ENCODE measurements at places on chromosomes 5 and 9.

DNA sequence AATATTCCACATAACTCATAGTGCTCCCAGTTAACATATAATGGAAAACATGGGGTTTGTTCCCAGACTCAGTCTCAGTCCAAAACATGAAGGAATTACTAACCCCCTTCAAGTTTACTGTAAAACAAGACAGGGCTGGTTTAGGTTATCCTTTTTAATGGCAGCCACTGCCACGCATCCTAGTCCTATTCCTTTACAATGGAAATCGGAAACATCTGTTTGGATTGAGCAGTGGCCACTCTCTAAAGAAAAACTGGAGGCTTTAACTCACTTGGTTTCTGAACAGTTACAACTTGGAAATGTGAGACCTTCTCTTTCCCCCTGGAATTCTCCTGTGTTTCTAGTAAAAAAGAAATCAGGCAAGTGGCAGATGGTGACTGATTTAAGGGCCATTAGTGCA, 609.9 kb upstream of the ACO1 start:
- H3K36me3 ChIP-seq, result peaks cover 18% of the 10 kb centered on the region
- peaks cover 2% of the 10 kb centered on the region for H3K27me3 ChIP-seq
- H3K4me1 ChIP-seq, result no peaks in the 10 kb centered on the region
- H3K27ac ChIP-seq, result no peak overlapping the region
- no peak overlapping the region for H3K4me3 ChIP-seq
- no peak for DNase-seq

- H3K4me3 ChIP-seq, result peak overlapping the region; percentile 84
- peaks cover 2% of the 10 kb centered on the region for H3K27me3 ChIP-seq
- peak; percentile 9 for DNase-seq
- H3K4me1 ChIP-seq, result peaks cover 2% of the 10 kb centered on the region
- no peaks in the 10 kb centered on the region for H3K36me3 ChIP-seq
Measured at GRCh38 chr5:35229076-35230037, 930 bp downstream of the PRLR start.

DNA sequence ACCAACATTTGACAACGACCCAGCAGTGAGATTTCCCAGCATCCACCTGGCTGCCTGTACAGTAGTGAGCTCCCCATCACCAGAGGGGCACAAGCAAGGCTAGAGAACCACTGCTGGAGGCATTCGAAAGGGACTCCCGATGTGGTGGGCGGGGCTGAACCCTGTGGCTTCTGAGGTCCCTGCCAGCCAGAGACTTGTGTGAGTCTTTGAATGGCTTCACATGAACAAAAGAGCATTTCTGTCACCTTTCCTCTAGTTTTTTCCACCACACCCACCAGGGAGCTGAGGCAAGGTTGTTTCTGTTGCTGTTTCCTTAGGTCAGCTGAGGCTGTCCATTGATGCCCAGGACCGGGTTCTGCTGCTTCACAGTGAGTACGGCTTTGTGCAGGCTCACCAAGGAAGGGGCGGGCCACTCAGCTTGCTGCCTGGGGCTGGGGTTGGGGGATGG, 15.7 kb downstream of the RGS3 start:
- no peak overlapping the region for H3K27ac ChIP-seq
- H3K4me1 ChIP-seq, result peaks cover 13% of the 10 kb centered on the region
- H3K4me3 ChIP-seq, result no peak overlapping the region
- H3K36me3 ChIP-seq, result no peaks in the 10 kb centered on the region

DNA sequence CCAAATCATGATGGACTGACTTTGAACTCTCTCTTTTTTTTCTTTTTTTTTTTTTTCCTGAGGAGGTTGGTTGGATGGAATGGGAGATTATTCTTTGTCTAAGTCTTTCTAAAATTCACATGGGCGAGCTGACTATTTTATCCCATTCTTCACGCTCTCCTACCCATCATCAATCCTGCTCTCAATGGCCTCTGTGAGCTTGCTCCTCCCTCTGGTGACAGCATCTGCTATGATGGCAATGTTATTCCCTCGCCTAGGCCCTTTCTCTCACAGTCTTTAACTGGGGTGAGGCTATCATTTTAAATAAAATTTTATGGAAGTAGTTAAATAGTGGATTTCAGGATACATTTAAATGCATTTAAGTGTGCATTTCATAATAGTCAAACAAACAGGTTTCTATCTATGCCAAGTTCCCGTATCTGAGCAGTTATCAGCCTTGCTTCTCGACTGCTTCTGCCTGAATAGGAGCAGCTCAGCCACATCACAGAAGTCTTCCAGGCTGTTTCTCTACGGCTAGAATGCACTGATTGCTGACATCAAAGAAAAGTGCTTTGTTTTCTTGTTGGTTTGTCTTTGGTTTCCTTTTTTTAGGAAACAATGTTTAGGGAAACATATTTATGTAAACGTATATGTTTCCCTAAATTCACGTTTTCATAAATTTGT, 2233.8 kb downstream of the MAT2B start:
- H3K27ac ChIP-seq, result no peak overlapping the region
- no peak for DNase-seq
- no peaks in the 10 kb centered on the region for H3K27me3 ChIP-seq
- no peaks in the 10 kb centered on the region for H3K36me3 ChIP-seq
- H3K4me1 ChIP-seq, result no peaks in the 10 kb centered on the region

- H3K4me1 ChIP-seq, result peaks cover 42% of the 10 kb centered on the region
- peaks cover 9% of the 10 kb centered on the region for H3K27me3 ChIP-seq
- H3K36me3 ChIP-seq, result peaks cover 31% of the 10 kb centered on the region
- peak overlapping the region; percentile 80 for H3K4me3 ChIP-seq
- H3K27ac ChIP-seq, result peak overlapping the region; percentile 65
Measured at GRCh38 chr5:139438707-139439012, 665 bp downstream of the DNAJC18 start.

DNA sequence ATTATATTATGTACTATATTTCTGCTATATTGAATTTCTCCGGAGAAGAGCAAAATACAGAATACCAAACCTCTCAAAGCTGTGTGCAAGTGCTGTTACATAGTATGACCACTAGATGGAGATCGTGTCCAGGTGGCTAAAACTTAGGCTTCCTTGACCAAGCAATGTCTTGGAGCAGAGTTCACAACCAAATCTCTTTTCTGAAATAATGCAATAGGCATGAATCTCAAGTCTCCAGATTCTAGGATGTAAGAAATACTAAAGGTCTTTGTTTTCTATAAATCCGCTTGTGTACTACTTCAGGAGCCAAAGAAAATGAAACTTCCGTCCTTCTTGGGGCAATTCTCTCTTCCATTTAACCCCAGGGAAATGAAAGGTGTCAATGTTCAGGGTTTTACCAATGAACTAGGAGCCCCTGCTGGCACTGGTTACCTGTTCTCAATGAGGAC, 181.5 kb upstream of the RAI14 start:
- H3K27me3 ChIP-seq, result peaks cover 3% of the 10 kb centered on the region
- H3K4me1 ChIP-seq, result no peaks in the 10 kb centered on the region
- H3K27ac ChIP-seq, result no peak overlapping the region
- DNase-seq, result no peak
- no peaks in the 10 kb centered on the region for H3K36me3 ChIP-seq
- no peak overlapping the region for H3K4me3 ChIP-seq

DNA sequence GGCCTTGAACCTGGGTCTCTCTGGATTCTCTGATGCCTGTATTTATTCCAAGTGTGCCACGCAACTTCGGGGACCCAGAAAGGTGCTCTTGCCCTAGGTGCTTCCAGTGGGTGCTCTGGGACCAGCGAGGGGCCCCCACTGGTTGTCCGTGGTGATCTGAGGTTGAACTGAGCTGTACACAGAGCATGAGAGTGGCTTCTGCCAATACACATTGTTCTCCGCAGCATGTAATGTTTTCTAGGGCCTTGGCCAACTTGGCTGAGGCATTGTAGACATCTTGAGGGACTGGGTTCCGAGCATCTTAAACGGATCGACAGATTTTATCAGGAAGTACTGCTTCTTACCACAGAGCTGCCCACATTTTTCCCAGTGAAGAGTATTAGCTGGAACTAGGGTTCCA, 117.9 kb downstream of the MTX3 start:
- H3K27ac ChIP-seq, result no peak overlapping the region
- no peaks in the 10 kb centered on the region for H3K36me3 ChIP-seq
- no peak for DNase-seq
- no peak overlapping the region for H3K4me3 ChIP-seq
- H3K4me1 ChIP-seq, result peaks cover 4% of the 10 kb centered on the region

GRCh38 chr9:107954312-107954711, 464.7 kb upstream of the KLF4 start:
- no peak overlapping the region for H3K4me3 ChIP-seq
- H3K27ac ChIP-seq, result no peak overlapping the region
- no peaks in the 10 kb centered on the region for H3K27me3 ChIP-seq
- DNase-seq, result no peak
- H3K4me1 ChIP-seq, result peaks cover 2% of the 10 kb centered on the region

GRCh38 chr5:36374266-36374862, 72.7 kb upstream of the RANBP3L start:
- H3K4me1 ChIP-seq, result peaks cover 4% of the 10 kb centered on the region
- H3K4me3 ChIP-seq, result no peak overlapping the region
- H3K27me3 ChIP-seq, result peaks cover 6% of the 10 kb centered on the region
- H3K36me3 ChIP-seq, result no peaks in the 10 kb centered on the region
- no peak for DNase-seq

GRCh38 chr5:179821298-179822058, 773 bp downstream of the SQSTM1 start:
- peak overlapping the region; percentile 88 for H3K27ac ChIP-seq
- peak overlapping the region; percentile 95 for H3K4me3 ChIP-seq

DNA sequence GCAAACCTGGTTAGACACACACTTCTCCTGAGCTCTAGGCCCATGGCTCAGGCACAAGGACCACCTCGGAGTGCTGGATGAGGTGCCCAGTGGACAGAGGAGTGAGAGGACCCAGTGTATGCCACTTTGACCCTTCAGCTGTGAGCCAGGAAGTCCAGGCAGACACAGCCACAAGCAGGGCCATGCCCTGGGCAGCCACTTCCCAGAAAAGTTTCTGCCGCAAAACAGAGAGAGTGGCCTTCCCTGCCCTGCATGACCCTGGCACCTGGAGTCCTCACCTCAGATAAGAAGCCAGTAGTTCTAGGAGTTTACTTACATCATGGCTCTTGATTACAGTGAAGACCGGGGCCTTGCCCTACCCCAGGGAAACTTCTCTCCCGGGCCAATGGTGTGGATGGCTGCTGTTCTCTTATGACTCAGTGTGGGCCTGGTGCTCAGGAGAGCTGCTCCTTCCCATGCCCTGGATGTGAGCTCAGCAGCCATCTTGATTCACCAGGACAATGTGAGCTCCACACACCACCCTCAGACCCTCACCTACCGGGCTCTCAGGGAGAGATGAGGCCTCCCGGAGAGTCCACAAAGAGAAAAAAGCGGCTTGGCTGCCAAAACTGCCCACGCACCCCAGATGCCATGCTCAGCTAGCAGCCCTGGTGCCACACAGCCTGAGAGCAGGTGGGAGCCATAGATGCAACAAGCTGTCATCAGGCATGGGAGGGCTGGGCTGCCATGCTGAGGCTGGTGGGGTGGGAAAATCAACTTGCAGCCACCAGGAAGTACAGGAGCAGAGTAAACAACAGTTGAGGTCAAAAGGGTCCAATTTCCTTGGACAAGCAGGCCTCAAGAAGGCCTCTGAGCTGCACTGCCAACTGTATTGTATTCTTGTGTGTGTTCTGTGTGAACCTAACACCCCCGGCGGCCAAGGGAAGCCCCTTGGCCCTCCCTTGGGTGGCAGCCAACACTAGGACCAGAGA, 11.7 kb upstream of the IRF1 start:
- no peaks in the 10 kb centered on the region for H3K36me3 ChIP-seq
- H3K27ac ChIP-seq, result no peak overlapping the region
- no peaks in the 10 kb centered on the region for H3K4me1 ChIP-seq
- no peak overlapping the region for H3K4me3 ChIP-seq

DNA sequence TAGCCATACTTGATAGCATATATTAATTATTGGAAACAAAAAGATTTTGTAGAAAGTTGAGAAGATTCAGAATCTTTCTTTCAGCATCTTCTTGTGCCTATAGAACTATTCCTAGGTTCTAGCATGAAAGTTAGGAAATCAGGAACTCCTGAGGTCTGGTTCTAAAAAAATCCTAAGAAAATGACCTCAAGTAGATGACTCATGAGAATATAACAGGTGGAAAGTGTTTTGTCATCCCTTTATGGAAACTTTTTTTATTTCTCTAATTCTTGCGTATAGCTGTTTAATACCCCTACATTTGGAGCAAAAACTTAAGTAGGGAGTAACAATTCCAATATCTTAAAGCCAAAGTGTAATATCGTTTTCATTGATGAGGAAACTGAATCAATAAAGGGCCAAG, 574.1 kb downstream of the NR2F1-AS1 start:
- no peak overlapping the region for H3K27ac ChIP-seq
- H3K4me3 ChIP-seq, result no peak overlapping the region
- no peak for DNase-seq
- no peaks in the 10 kb centered on the region for H3K36me3 ChIP-seq
- H3K4me1 ChIP-seq, result no peaks in the 10 kb centered on the region

DNA sequence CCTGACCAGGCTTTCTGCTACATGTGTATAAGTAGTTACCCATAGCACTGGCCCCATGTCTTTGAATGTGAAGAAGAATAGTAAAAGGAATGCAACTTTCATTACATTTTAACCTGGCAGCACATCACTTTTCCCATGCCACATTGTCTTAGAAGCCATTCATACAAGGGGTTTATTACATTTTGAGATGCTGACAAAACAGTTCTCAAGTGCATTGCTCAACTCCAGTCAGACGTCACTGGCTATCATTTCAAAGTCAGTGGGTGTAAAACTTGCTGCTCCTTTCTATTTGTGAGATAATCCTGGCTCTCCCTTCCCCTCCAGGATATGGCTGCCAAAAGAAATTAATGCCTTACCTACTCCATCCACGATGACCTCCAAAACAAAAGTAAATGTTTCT, 97.0 kb upstream of the VCAN start:
- H3K27ac ChIP-seq, result no peak overlapping the region
- H3K36me3 ChIP-seq, result no peaks in the 10 kb centered on the region
- no peaks in the 10 kb centered on the region for H3K4me1 ChIP-seq
- H3K27me3 ChIP-seq, result peaks cover 2% of the 10 kb centered on the region
- no peak for DNase-seq
- H3K4me3 ChIP-seq, result no peak overlapping the region

DNA sequence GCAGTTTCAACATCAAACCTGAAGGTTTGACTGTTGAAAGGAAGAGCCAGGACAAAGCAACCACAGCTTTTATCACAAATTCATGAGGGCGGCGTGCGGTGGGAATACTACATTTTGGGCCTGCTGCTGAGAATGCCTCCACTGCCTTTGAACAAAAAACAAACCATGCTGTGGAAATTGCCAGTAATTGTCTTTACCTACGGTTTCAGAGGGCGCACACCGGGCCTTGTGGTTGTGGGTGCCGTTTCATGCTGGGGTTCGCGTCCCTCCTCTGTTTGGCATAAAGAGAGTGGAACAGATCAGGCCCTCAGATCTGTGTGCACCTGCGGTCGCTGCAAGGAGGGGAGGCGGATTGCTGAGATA, 27.6 kb upstream of the TCF7 start:
- no peaks in the 10 kb centered on the region for H3K27me3 ChIP-seq
- no peaks in the 10 kb centered on the region for H3K36me3 ChIP-seq
- H3K4me1 ChIP-seq, result no peaks in the 10 kb centered on the region
- H3K4me3 ChIP-seq, result no peak overlapping the region
- no peak overlapping the region for H3K27ac ChIP-seq

- peak; percentile 31 for DNase-seq
- H3K4me3 ChIP-seq, result no peak overlapping the region
- H3K4me1 ChIP-seq, result no peaks in the 10 kb centered on the region
- no peaks in the 10 kb centered on the region for H3K27me3 ChIP-seq
Measured at GRCh38 chr5:78162253-78162862, 132.1 kb downstream of the AP3B1 start.

Measured in endothelial cell (in vitro differentiated cells).